ENCODE measurements at places on chromosomes 11 and 22.

GRCh38 chr11:13355191-13355590 lies 77.6 kb downstream of the BMAL1 start:
- no peak for DNase-seq

- DNase-seq = no peak
Observed at GRCh38 chr11:126452241-126453101, 97.0 kb downstream of the ST3GAL4 start.

DNA sequence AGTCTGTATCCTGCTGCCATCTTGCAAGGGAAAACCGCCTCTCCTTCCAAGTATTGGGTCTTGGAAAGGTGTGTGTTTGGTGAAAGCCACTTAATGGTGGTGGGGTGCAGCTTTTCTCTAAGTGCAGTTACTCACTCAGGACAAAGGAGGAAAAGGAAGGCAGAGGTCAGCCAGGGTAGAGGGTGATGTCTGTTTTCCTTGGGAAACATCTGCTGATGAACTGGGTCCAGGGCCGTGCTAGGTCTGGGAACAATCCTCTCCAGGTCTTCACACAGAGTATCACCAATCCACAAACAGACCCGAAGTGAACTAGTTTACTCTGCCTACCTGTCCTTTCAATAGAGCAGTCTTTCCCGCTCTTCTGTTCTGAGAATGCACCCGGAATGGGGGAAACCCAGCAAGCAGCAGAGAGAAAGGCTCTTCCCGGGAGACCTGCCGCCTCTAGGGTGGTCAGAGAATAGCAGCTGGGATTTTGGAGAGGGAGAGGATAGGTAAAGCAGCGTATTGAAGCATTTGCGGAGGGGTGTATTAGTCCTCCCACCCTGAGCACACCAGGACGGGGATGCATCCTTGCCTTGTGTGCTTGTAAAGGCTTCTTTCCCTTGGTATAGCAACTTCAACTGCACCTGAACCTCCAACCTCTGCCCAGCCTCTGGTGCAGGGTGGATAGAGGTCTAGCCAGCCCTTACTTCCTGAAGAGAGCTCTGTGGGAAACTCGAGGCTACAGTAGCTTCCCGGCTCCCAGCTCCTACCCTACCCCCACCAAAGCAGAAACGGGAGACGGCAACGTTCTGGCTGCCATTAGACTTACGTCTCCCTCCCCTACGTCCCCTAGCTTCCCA lies 20.7 kb downstream of the LHFPL7 start:
- no peak for DNase-seq

DNA sequence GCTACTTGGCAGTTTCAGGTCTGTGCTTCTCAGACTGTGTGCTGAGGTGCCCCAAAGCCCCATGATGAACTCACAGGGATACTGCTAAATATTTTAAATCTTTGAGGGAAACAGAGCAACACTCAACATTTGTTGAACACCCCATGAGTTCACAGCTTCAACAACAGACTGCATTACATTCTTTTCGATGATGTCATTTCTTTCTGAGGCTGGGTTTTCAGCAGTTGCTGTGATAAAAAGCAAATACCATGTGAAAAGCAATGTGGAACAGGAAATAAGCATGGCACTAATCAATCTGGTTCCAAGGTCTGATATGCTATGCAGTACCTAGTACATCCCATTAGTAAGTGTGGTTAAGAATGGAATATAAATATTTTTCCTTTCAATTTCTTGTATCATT lies 82.7 kb downstream of the RPL27A start:
- no peak for DNase-seq

GRCh38 chr22:36409911-36410756 lies 22.4 kb upstream of the MYH9 start:
- peak; percentile 84 for DNase-seq

DNA sequence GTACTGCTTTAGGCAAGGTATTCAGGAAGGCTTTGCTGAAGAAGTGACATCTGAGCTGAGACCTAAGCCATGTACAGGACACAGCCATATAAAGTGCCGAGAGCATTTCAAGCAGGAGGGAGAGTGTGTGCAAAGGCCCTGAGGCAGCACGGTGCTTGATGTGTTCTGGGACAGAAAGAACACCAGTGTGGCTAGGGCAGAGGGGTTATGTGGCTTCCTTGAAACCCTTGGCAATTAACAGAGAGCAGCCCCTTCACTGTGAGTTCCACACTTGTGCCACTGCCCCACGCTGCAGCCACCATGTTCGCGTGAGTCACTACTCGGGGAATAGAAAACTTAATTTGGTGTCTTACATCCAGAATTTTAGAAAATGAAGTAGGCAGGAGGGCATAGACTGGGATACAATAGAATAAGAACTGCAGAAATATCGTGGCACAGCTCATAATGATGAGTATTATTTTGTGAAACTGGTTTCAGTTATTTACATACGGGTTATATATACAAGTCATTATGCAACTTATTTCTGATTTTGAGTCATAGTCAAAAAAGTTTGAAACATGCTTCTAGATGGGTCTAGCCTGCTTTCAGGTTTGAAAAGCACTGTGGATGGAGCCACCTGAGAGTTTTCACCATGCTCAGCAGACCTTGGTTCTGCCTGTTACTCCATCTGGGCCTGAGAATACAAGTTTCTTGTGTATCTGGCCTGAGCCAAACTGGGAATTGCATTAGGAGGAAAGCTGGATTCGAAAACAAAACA lies 11.8 kb downstream of the IL10RA start:
- DNase-seq = no peak

DNA sequence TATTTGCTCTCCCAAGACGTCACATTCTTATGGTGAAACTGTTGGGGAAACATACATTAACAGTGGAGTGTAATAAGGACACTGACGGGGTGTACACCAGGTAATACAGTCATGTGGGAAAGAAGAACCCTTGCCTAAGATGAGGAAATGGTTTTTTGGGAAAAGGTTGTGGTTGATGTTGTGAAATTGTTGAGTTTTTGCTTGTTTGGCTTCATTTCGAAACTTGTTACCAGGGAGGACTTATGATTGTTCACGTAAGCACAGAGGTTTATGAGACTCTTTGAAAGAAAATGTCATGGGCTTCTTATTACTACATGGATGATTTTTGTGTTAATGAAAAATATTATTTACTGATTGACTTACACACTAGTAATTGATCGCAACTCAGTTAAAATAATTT lies 16.8 kb downstream of the ANO3 start:
- no peak for DNase-seq

DNA sequence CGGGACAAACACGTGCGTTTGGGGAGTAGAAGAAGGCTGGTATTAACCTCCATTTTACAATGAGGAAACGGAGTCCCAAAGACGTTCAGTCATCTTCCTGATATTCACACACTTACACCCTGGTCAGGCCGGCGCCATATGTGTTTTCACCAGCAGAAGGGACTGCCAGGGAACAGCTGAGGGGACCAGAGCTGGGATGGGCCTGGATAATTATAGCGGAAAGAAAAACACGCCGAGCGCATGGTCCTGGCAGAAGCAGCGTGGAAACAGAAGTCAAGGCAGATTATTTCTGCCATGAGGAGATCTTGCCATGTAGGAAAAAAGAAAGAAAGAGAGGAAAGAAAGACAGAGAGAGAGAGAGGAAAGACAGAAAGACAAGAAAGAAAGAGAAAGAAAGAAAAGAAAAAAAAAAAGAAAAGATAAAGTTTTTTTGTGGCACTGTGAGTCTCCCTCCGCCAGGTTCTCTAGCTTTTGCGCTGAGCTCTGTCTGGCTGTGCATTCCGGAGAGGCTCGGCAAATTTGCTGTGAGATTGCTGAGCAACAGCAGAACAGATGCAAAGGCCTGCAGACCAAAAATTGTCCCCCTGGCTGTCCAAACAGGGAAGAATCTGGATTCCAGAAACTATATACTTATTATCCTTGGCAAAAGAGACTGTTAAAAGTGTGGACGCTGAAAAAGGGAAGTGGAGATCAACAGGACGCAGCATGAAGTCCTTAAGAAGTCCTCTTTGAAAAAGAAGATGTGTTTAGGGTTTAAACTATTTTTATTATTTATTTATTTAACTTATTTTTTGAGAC lies 1.3 kb upstream of the UCP2 start:
- DNase-seq = peak; percentile 34

- DNase-seq = no peak
Observed at GRCh38 chr11:102560555-102561011, 30.0 kb upstream of the MMP7 start.

- DNase-seq = peak; percentile 60
Observed at GRCh38 chr11:43852057-43852636, 28.5 kb upstream of the ALKBH3 start.
